ENCODE measurements at places on chromosomes 2 and 18. TPM values are rescaled to one million over a fixed set of nuclear protein-coding genes. Genes with fewer than 3 reads are reported as not detected.

The CXCR1 gene
- total RNA-seq: not detected

The GRP gene
- not detected for total RNA-seq

The ITGA4 gene
- 74.8 TPM for total RNA-seq

The PJVK gene
- 3.4 TPM for total RNA-seq

The LIMS3 gene
- 0.72 TPM for total RNA-seq

The HJURP gene
- total RNA-seq: 68.4 TPM

The DYSF gene
- total RNA-seq: 5.5 TPM

The ELOA2 gene
- not detected for total RNA-seq

The ASIC4 gene
- not detected for total RNA-seq

The UGT1A7 gene
- not detected for total RNA-seq

The LRRC30 gene
- not detected for total RNA-seq

The CCDC195 gene
- not detected for total RNA-seq

The THOC1 gene
- total RNA-seq: 62.2 TPM

The ADRA2B gene
- 0.29 TPM for total RNA-seq

The GMCL1 gene
- 16.1 TPM for total RNA-seq

The ZAP70 gene
- total RNA-seq: 204 TPM

The SPATA3 gene
- total RNA-seq: not detected

The RNF152 gene
- total RNA-seq: 0.42 TPM

The NIF3L1 gene
- total RNA-seq: 30.2 TPM

The BCL11A gene
- 1.6 TPM for total RNA-seq

The KIF1A gene
- 7.7 TPM for total RNA-seq

The CLEC4F gene
- not detected for total RNA-seq

The PRKAG3 gene
- not detected for total RNA-seq

The REEP1 gene
- 0.20 TPM for total RNA-seq

The FAM210A gene
- 58.1 TPM for total RNA-seq

The PPP1R1C gene
- not detected for total RNA-seq

The NEURL3 gene
- 0.16 TPM for total RNA-seq

The HNMT gene
- total RNA-seq: not detected

The ANKRD62 gene
- not detected for total RNA-seq

The SDC1 gene
- total RNA-seq: not detected

The MFSD2B gene
- total RNA-seq: 0.37 TPM

The OTX1 gene
- total RNA-seq: not detected
